ENCODE measurements at places on chromosomes 16 and 17. TPM values are rescaled to one million over a fixed set of nuclear protein-coding genes. Genes with fewer than 3 reads are reported as not detected.

The MAPK8IP3 gene
- 74.8 TPM for total RNA-seq

DNA sequence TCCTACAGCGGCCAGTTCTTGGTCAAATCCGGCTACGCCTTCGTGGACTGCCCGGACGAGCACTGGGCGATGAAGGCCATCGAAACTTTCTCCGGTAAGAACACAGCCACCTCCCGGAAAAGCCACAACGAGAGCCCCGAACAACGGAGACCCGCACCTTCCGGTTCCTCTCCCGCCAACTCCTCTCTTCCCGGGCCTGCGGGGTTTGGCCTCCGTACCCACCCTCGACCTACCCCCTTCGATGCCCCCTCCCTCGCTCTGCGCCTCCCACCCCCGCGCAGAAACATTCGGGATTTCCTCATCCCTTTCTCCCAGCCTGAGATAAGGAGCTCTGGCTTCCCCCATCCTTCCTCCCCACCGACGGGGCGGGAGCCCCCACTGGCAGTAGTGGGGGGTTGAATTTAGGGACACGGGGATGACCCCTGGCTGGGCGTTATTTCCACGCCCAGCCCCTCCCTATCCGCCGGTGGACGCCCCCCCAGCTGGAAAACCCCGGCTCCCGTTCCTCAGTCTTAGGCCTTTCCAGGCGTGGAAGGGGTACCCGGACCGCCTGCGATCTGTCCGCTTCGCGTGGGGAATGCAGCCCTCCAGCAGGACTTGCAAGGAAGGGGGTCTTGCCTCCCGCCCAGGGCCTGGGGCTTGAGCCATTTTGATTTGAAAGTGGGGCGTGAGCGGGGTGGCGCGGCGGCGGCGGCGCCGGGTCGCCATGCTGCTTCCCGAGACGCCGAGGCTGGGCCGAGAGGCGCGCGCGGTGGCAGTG lies 822 bp downstream of the IGF2BP1 start:
- H3K27me3 ChIP-seq, result peaks cover 80% of the 10 kb centered on the region
- H3K4me3 ChIP-seq, result peak overlapping the region; percentile 30
- no peak overlapping the region for H3K27ac ChIP-seq
- no peaks in the 10 kb centered on the region for H3K36me3 ChIP-seq
- DNase-seq, result no peak

DNA sequence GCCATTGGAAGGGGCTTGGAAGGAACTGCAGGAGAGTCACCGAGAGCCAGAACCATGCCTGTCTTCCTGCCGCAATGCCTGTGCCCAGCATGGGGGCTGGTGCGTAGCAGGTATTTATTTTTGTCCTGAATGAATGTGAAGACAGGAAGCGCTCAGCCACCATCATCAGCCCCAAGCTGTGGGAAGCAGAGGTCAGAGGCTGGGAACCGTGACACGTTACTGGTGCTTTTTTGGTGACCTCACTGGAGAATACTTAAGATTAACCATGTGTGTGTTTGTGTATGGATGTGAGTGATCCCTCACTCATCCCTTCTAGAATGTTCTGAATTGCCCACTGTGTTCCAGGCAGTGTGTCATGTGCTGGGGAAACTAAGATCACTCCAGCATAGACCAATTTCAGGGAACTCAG lies 343.8 kb downstream of the SNX29 start:
- no peak overlapping the region for H3K27ac ChIP-seq
- no peak for DNase-seq
- peaks cover 10% of the 10 kb centered on the region for H3K4me1 ChIP-seq
- H3K27me3 ChIP-seq, result no peaks in the 10 kb centered on the region
- no peak overlapping the region for H3K4me3 ChIP-seq

DNA sequence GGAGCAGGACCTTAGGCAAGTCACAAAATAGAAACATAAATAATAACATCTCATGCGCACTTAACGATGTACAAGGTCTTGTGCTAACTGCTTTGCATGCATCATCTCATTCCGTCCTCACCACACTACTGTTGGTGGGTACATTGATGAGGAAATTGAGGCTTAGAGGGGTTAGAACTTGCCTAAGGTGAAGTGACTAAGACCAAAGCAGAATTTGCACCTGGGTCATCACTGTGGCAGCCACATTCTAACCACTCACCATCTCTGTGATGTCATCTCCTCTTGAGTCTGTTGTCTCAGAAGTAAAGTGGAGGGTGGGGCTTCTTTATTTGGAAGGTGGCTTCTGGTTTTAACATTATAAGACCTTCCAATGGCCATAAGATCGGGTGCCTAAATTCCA lies 20.4 kb upstream of the TRIM25 start:
- H3K4me3 ChIP-seq, result no peak overlapping the region
- DNase-seq, result no peak
- peaks cover 27% of the 10 kb centered on the region for H3K4me1 ChIP-seq
- no peaks in the 10 kb centered on the region for H3K27me3 ChIP-seq

DNA sequence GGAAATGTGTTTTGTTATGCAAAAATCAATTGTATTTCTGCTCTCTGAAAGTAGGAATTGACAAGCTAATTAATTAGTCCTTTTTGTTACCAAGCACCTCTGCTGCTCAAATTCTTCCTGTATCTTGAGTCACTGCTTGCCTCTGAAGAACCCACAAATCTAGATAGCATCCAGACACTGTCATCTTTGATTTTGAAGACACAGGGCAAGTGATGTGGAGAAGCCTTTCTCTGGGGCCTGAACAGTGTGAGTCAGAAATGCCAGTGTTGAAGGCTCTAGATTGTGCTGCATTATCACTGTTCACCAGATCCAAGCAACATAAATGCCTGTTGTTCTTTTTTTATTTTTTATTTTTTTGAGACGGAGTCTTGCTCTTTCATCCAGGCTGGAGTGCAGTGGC lies 10.9 kb upstream of the ST6GALNAC1 start:
- H3K4me3 ChIP-seq, result no peak overlapping the region
- H3K4me1 ChIP-seq, result peaks cover 4% of the 10 kb centered on the region
- DNase-seq, result no peak
- no peak overlapping the region for H3K27ac ChIP-seq
- peaks cover 9% of the 10 kb centered on the region for H3K27me3 ChIP-seq

GRCh38 chr16:51989637-51990230 lies 557.2 kb downstream of the TOX3 start:
- no peak for DNase-seq
- no peaks in the 10 kb centered on the region for H3K4me1 ChIP-seq
- no peaks in the 10 kb centered on the region for H3K36me3 ChIP-seq
- H3K4me3 ChIP-seq, result no peak overlapping the region
- no peak overlapping the region for H3K27ac ChIP-seq

- H3K27ac ChIP-seq, result no peak overlapping the region
- H3K4me1 ChIP-seq, result no peaks in the 10 kb centered on the region
- no peak overlapping the region for H3K4me3 ChIP-seq
- H3K36me3 ChIP-seq, result no peaks in the 10 kb centered on the region
- no peaks in the 10 kb centered on the region for H3K27me3 ChIP-seq
Observed at GRCh38 chr17:73422121-73422520, 110.3 kb upstream of the CDC42EP4 start.

DNA sequence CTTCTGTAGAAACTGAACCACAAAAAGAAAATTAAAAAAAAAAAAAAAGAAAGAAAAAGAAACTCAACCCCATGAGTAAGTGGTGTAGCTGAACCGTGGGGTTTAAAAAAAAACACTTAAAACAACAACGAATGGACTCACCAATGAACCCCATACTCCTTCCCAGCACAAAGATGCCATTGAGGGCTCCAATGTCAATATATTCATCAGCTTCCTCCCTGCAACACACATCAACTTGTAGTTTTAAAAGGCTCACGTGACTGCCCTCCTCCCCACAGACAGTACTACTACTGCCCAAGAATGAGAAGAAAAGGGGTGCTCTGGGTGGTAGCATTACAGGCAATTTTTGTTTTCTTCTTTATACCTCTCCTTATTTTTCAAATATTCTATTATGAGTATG lies 3.3 kb upstream of the KLHL11 start:
- H3K4me1 ChIP-seq, result peaks cover 55% of the 10 kb centered on the region
- DNase-seq, result no peak
- peak overlapping the region; percentile 98 for H3K27ac ChIP-seq
- peaks cover 73% of the 10 kb centered on the region for H3K36me3 ChIP-seq
- no peaks in the 10 kb centered on the region for H3K27me3 ChIP-seq
- peak overlapping the region; percentile 67 for H3K4me3 ChIP-seq

DNA sequence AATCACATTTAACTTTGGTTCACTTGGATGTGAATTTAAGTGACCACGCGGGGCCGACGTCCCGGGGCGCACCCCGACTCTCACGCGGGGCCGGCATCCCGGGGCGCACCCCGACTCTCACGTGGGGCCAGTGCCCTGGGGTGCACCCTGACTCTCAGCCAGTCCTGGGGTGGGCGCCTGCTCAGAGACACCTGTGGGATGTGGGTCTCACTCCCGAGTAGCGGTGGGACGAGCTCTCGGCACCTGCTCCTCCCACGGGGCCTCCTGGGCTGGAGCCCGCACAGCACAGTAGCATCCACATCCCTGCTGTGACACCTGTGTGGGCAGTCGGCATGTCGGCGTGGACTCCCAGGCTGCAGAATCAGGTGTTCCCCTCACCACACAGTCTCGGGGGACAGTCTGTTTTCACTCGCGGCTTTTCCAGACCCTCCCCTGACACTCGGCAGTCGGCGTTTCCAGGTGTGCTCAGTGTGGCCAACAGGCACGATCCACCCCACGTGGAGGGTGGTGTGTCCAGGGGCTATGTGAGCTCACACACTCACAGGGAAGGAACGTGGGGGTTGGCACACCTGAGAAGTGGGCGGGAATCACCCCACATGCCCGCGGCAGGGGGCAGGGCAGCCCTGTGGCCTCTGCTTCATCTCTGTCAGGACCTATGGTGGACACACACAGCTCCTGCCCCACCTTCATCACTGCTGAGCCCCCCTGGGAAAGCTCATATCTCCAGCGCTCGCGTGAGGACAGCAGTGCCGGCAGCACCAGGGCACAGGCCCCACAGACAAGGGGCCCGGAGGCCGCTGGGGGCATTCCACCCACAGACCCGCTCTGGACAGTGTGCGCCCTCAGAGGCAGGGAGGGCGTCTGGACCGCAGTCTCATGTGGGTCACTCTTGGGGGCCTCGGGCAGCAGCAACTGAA lies 51.8 kb downstream of the LMF1 start:
- no peaks in the 10 kb centered on the region for H3K27me3 ChIP-seq
- no peaks in the 10 kb centered on the region for H3K4me1 ChIP-seq
- peaks cover 10% of the 10 kb centered on the region for H3K36me3 ChIP-seq
- no peak for DNase-seq

GRCh38 chr17:76432004-76432403 lies 20.9 kb downstream of the UBE2O start:
- H3K4me1 ChIP-seq, result peaks cover 7% of the 10 kb centered on the region
- no peak for DNase-seq
- H3K27me3 ChIP-seq, result no peaks in the 10 kb centered on the region
- H3K4me3 ChIP-seq, result no peak overlapping the region
- H3K36me3 ChIP-seq, result peaks cover 4% of the 10 kb centered on the region
- H3K27ac ChIP-seq, result no peak overlapping the region

GRCh38 chr17:66167189-66167815 lies 24.6 kb downstream of the CEP112 start:
- no peaks in the 10 kb centered on the region for H3K4me1 ChIP-seq
- peaks cover 3% of the 10 kb centered on the region for H3K27me3 ChIP-seq
- H3K36me3 ChIP-seq, result no peaks in the 10 kb centered on the region
- H3K4me3 ChIP-seq, result no peak overlapping the region

DNA sequence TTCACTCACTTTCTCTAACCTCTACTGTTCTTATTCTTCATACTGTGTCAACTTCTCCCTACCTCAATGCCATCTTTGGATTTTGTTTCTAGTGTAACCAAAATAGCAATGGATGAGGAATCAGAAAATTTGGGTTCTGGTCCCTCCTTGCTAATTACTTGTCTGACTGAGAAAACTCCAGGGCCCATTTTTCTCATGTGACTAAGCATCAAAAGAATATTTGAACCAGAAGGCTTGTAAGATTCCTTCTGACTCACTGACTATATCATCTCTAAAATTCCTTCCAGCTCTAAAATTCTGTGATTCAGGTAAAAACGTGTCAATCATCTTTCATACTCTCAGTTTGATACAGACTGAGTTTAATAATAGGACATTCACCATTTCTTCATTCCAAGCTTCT lies 57.9 kb downstream of the BRIP1 start:
- H3K27ac ChIP-seq, result no peak overlapping the region
- H3K4me3 ChIP-seq, result no peak overlapping the region
- no peak for DNase-seq
- H3K4me1 ChIP-seq, result peaks cover 3% of the 10 kb centered on the region

DNA sequence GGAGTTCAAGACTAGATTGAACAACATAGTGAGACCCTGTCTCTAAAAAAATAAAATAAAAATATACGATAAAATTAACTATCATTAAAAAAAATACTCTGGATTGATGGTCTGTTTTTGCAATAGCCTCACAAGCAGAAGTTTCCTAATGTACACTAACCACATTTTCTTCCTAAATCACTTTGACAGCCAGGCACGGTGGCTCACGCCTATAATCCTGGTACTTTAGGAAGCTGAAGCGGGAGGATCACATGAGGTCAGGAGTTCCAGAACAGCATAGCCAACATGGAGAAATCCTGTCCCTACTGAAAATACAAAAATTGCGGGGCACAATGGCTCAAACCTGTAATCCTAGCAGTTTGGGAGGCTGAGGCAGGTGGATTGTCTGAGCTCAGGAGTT lies 64.7 kb downstream of the HELZ start:
- peaks cover 22% of the 10 kb centered on the region for H3K36me3 ChIP-seq
- H3K4me1 ChIP-seq, result no peaks in the 10 kb centered on the region
- no peak overlapping the region for H3K27ac ChIP-seq
- no peak overlapping the region for H3K4me3 ChIP-seq
- no peaks in the 10 kb centered on the region for H3K27me3 ChIP-seq

DNA sequence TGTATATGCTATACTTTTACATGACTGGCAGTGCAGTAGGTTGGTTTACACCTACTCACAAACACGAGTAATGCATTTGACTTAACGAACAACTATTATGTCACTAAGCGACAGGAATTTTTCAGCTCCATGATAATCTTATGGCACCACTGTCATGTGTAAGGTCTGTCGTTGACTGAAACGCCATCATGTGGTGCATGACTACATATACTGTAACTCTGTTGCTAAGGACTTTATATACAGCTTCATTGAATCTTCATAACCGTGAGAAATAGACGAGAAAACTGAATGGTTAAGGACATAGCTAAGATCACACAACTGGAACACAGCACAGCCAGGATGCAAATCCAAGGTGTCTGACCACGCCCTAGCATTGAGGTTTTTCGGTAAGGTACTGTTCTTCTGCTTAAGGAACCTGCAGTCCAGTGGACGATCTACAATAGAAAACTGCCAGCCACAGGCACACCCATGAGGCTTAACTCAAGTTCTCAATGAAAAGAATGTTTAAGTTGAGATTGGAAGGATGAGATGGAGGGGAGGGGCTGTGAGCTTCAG lies 3.3 kb downstream of the CFAP20 start:
- peaks cover 6% of the 10 kb centered on the region for H3K36me3 ChIP-seq
- no peaks in the 10 kb centered on the region for H3K27me3 ChIP-seq
- H3K4me3 ChIP-seq, result peak overlapping the region; percentile 13
- H3K4me1 ChIP-seq, result peaks cover 48% of the 10 kb centered on the region
- peak overlapping the region; percentile 55 for H3K27ac ChIP-seq

- H3K27ac ChIP-seq, result peak overlapping the region; percentile 50
- H3K4me1 ChIP-seq, result peaks cover 41% of the 10 kb centered on the region
- H3K36me3 ChIP-seq, result no peaks in the 10 kb centered on the region
- peak overlapping the region; percentile 20 for H3K4me3 ChIP-seq
- no peak for DNase-seq
- peaks cover 8% of the 10 kb centered on the region for H3K27me3 ChIP-seq
Observed at GRCh38 chr17:19305761-19306159, 56.8 kb downstream of the B9D1 start.
